Activated T-cell treated with anti-CD3 and anti-CD28 coated beads for 4 hours (primary cell): ENCODE measurements at places on chromosomes 12 and 14.
A peak's percentile ranks its signal among the peaks of the same experiment; 100 is the strongest.

- no peak for DNase-seq
These were observed 22.4 kb downstream of the ASPG start for GRCh38 chr14:104107611-104108569.

- DNase-seq: no peak
These were observed 193.3 kb downstream of the TMEM117 start for GRCh38 chr12:44029194-44029593.

- no peak for DNase-seq
These were observed 158.0 kb downstream of the CAPZA3 start for GRCh38 chr12:18895946-18896345.

DNA sequence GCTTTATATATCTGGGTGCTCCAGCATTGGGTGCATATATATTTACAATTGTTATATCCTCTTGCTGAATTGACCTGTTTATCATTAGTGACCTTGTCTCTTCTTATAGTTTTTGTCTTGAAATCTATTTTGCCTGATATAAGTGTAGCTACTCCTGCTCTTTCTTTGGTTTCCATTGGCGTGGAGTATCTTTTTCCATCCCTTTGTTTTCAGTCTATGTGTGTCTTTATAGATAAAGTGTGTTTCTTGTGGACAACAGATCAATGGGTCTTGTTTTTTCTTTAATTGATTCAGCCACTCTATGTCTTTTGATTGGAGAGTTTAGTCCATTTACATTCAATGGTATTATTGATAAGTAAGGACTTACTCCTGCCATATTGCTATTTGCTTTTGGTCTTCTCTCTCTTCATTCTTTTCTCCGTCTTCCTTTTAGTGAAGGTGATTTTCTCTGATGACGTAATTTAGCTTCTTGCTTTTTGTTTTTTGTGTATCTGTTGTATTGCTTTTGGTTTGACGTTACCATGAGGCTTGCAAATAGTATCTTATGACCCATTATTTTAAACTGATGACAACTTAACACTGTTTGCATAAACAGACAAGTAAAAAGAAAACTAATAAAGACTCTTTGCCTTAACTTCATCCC is 347.6 kb downstream of the TMEM121 start:
- DNase-seq: no peak

- DNase-seq: no peak
These were observed 519.3 kb downstream of the BCL11B start for GRCh38 chr14:98752660-98753059.

- no peak for DNase-seq
These were observed 112.7 kb downstream of the NT5DC3 start for GRCh38 chr12:103728323-103728722.

DNA sequence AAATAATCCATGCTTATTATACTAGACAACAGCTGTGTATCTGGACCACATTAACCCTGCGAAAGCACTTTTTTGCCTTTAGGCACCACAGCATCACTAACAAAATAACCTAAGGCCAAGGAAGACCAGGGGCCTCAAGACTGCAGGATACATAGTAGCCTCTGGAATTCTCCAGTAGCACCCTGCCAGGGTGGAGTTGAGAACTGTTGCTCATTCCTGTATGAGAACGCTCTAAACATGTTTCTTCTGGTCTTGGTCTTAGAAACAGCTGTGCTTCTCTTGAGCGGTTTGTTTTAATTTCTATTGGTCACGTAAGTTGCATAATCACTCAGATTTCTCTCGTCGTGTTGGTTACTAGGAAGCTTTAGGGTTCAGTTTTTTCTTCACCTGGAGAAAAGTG is 7.9 kb downstream of the B4GALNT3 start:
- no peak for DNase-seq

DNA sequence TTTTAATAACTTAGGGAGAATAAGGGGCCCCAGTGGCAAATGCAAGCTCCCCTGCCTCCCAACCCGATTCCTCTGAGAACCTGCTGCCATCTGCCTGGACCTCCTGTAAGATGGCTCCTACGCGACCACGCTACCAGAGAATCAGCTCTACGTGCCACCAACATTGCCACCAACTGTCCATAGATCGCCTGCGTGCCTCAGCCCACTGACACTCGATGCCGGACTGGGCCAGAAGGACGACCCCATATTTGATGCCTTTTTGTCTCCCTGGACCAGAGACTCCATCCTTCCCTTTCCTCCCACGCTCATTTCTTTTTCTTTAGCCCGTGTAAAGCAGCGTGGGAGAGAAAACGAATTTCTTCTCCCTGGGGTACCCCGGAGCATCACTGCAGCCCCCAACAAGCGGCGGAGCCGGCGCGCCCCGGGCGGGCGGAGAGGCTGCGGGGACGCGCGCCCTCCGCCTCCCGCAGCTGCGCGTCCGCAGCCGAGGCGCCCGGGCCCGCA is 565 bp upstream of the KLHL42 start:
- peak; percentile 3 for DNase-seq

DNA sequence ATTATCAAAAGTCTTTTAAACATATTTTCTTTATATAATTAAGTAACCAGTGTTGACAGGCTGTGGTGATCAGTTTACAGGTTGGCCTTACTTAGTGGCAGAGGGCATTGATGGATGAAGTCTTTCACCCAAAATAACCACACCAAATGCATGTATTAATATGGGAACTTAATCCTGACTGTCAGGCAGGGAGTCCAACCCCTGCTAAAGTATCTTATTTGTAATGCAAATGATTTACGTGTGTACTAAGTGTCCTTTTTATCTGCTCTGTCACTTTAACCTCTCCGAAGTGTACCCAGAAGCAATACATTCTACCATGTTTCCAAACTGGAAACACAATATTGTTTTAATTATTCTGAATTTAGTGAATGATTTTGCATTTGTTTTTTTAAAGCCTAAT is 1.4 kb downstream of the MYBPC1 start:
- DNase-seq: no peak

DNA sequence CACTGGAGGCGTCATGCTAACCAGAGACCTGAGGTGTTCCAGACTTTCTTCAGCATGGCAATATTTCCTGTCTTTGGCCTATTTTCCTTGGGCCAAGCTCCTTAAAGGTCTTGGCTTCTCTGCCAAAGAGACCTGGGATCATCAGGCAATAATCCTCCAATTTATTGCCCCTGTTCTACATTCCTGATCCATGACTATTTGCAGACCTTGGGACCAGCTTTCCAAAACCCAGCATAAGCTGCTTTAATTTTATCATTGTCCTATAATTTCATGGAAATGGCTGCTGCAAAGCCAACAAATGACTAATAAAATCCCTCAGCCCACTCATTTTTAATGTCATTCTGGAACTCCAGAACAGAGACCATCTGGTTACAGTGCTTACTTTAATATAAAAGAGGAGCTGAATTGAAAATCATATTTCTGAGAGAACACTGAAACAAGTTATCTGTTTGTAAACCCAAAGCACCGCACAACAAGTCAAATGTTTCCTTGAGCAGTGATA is 166.9 kb upstream of the BTG1 start:
- DNase-seq: no peak

- DNase-seq: peak; percentile 33
These were observed 1.4 kb downstream of the FIGNL2 start for GRCh38 chr12:51846911-51847642.

DNA sequence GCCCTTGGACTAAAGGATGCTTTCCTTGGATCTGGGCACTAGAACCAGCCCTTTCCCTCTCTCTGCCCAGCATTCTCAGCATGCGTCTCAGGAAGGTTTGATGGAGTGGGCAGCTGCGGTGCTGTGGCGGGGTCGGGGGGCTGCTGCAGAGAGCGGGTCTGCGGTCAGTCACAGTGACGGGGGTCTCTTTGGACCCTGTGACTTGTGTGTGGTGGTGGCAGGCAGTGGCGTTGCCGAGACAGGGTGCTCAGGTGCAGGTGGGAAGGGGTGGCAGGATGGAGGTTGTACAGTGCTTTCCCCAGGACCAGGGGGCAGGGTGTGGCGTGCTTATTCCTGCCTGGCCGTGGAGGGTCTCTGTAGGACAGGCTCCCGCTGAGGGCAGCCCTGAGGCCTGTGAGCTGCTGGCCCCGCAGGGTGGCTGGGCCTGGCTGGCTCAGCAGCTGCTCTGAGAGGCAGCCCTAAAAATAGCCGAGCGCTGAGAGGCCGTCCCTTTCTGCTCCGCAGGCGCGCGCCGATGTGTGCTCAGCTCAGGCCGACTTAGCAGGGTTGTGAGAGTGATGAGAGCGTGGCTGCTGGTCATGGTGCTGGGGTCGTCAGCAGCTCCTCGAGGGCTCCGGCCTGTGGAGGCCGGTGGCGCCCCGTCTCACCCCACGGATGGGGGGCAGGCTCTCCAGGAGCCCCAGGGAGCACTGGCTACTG is 9.7 kb downstream of the PACS2 start:
- DNase-seq: no peak

GRCh38 chr12:50314636-50315312 is 31.5 kb upstream of the LIMA1 start:
- no peak for DNase-seq

DNA sequence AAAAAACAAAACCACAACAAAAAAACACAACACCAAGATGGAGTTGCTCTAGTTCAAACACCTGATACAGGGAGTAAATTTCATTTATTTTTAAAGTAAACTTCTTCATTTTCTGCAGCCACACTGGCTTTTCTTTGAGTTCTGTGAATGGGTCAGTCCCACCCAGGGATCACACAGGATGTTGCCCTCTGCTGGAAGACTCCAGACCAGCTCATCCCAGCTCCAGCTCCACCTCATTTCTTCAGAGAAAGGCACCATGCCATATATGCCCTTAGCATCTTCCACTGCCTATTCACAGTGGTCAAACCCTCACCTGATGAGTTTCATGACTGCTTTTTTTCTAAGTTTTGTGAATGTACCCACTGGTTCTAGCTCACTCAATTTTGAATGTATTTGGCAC is 8.0 kb downstream of the GLIPR1 start:
- DNase-seq: no peak

DNA sequence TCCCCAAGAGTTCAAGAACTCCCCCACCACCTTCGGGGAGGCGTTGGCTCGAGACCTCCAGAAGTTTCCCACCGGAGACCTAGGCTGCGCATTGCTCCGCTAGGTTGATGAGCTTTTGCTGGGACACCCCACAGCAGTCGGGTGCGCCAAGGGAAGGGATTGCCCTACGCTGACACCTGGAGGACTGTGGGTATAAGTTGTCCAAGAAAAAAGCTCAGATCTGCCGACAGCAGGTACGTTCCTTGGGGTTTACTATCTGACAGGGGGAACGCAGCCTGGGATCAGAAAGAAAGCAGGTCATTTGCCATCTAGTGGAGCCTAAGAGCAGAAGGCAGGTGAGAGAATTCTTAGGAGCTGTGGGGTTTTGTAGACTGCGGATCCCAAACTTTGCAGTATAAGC is 98.8 kb downstream of the FRMD6 start:
- DNase-seq: no peak

GRCh38 chr12:91357381-91357780 is 174.8 kb upstream of the DCN start:
- no peak for DNase-seq

GRCh38 chr12:32454075-32454474 is 54.7 kb downstream of the FGD4 start:
- DNase-seq: no peak

DNA sequence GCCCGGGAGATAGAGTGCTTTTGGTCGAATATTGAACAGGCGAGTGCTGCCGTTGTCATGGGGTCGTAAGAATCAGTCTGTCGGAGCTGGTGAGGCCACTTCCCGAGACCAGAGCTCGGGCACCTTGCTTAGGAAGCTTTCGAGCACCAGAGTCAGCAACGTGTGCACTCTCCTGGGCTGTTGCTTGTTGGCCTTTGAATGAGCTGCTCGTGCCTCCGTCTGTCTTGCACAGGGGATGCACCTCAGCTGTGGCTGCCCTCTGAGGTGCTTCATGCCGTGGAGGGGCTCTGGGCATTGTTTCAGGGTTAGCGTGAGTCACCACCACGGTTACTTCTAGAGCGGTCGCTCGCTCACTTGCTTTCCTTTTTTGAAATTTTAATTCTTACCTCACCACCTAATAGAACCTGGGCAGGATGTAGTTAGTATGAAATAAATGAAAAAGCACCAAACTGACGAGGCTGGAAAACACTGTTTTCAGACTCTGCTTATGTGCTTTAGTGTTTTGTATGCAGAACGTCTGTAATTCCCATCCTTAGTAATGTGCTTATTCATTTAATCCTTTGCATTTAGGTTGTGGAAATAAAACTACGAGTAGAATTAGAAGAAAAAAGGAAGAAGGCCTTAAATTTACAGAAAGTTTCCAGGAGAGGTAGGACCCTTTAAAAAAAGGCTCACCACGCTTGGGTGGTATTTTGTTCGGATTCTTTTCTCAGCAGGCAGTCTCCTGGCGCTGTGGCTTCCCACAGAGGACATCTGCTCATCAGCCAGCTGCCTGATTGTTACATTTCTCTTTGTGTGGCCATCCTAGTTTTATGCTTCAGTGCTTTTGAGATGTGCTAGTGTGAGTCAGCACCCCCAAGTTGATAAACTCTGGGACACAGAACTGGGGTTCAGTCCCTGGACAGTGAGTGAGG is 40.6 kb downstream of the EP400 start:
- DNase-seq: no peak

DNA sequence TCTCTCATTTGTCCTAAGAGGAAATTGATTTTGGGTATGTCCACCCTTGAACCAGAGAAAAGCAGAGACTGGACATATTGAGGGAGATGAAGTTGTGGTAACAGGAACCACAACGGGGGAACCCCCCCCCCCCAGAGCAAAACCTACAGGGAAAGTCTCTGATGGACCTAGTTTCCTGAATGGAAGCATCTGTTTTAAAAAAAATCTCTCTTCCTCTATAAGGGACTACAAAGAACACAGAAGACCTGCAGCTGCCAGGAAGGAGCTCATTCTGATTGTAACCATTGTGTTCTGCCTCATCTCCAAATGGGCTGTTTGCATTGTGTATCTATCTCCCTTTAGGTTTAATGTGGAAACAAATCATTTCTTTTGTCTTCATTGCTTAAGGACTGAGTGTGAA is 13.4 kb downstream of the C1S start:
- no peak for DNase-seq

DNA sequence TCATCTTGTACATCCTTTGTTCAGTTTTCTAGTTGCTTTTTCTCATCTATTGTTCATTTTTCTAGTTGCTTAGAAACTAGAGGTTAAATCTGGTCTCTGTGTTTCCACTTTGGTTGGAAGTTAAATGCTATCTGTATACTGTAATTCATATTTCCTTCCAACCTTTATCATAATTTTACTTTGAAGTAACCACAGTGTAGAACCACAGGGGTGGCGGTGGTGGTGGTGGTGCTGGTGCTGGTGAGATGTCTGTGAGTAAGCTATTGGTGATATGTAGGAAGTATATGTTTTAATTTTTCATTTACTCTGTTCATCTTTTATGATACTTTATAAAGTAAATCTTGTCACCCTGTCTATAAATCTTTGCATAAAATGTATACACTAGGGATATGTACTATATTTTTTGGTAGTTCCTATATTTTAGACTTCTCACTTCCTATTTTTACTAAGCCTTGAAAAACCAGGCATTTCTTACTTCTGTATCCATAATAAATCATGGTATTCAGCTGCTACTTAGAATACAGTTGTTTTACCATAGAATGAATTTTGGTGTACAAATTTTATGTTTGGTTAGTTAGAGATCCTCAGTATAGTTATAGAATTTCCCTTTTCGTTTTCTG is 31.9 kb downstream of the CCDC91 start:
- peak; percentile 58 for DNase-seq

GRCh38 chr12:52860102-52860823 is 11.5 kb upstream of the KRT78 start:
- DNase-seq: no peak

GRCh38 chr12:24034160-24034559 is 84.7 kb upstream of the SOX5 start:
- no peak for DNase-seq
